ENCODE measurements at places on chromosomes 16 and 17.
A peak's percentile ranks its signal among the peaks of the same experiment; 100 is the strongest.

- peak; percentile 29 for DNase-seq
Observed at GRCh38 chr17:46154151-46154816, 38.9 kb downstream of the KANSL1 start.

- no peak for DNase-seq
Observed at GRCh38 chr17:75367312-75367711, 38.2 kb downstream of the GRB2 start.

GRCh38 chr17:57365420-57365819 lies 109.1 kb downstream of the MSI2 start:
- DNase-seq, result no peak

DNA sequence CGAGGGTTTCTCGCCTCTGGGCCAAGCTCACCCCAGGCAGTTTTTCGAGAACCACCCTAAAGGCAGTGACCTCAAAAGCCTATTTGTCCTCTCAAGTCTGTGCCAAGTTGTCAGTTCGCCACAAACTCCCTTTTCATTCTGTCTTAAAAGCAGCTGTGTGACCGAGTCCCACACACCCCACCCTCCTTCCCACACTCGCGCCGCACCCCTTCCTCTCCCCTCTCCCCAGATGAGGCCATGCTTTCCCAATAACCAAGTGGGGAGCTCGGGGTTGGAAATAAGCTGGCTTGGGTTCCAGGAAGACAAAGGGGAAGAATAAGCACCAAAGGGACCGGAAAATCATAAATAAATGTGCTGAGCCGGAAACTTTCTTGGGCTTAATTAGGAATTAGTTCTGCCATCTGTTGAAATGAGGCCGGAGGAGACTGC lies 36.7 kb downstream of the GRIN2C start:
- DNase-seq, result no peak

GRCh38 chr17:19867329-19868078 lies at the start of gene ULK2:
Gene ULK2, minus strand, starts transcription at chr17:19867936. Its CDS starts 519 bp downstream, at chr17:19867417.
- peak; percentile 74 for DNase-seq

GRCh38 chr17:56599088-56599487 lies 5.6 kb downstream of the NOG start:
- DNase-seq, result no peak

GRCh38 chr17:71237903-71238538 lies 882.8 kb upstream of the SOX9 start:
- no peak for DNase-seq

- no peak for DNase-seq
Observed at GRCh38 chr16:65745201-65745708, 621.2 kb upstream of the CDH5 start.

DNA sequence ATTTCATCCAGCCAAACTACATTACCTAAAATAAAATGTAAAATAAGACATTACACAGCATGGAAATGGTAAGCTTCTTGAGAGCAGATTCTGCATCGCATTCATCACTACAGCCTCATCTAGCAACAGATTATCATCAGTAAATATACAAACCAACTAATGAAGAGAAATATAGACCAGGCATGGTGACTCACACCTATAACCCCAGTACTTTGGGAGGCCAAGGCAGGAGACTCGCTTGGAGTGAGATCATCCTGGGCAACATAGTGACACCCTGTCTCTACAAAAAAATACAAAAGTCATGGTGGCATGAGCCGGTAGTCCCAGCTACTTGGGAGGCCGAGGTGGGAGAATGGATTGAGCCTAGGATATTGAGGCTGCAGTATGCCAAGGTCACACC lies 19.9 kb downstream of the NCBP3 start:
- peak; percentile 15 for DNase-seq

- peak; percentile 24 for DNase-seq
Observed at GRCh38 chr16:87062569-87063442, 254.4 kb downstream of the C16orf95 start.
